ENCODE measurements at places on chromosomes 2 and 18.

GRCh38 chr2:199979832-199980628, 24.6 kb downstream of the MAIP1 start:
- DNase-seq, result peak; percentile 89

GRCh38 chr2:152167065-152167464, 8.5 kb downstream of the STAM2 start:
- DNase-seq, result no peak

DNA sequence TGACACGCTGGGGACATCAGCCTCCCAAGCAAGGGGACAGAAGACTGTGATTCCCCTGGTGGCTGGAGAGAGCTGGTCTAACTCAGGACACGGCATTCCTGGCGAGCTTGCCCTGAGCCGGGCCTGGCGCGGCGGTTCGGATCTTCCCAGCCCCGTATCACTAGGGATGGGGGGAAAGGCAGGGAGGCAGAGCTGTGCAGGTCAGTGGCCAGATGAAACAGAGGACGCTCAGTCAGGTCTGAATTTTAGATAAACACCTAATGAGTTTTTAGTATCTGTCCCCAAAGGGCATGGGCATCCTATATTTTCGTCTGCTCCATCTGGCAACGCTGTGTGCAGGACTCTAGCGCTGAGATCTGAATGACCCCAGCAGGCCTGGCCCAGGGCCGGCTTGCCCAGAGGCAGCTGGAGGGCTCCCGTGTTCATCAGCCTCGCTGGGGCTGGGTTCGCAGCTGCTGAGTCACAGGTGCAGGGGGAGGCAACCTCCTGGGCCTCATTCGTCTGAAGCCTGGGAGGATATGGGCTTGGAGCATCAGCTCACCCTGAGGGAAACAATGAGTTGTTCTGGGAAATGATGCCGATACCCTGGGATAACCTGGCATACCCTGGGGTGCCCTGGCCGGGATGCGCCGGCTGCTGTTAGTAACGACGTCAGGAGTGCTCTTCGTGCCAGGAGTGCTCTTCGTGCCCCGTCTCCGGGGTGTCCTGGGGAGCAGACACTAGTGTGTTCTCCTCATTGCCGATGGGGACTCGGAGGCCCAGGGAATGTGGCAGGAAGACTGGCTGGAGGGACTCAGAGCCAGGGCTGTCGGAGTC, 48.1 kb upstream of the HPCAL1 start:
- DNase-seq, result no peak

GRCh38 chr2:15732341-15733077, 140.8 kb downstream of the DDX1 start:
- no peak for DNase-seq

- DNase-seq, result no peak
These were observed 216.1 kb upstream of the THUMPD2 start for GRCh38 chr2:39995005-39995737.

- peak; percentile 48 for DNase-seq
These were observed 1.5 kb upstream of the VSNL1 start for GRCh38 chr2:17538844-17539554.

- no peak for DNase-seq
These were observed 322.6 kb downstream of the AFF3 start for GRCh38 chr2:99819766-99820165.

DNA sequence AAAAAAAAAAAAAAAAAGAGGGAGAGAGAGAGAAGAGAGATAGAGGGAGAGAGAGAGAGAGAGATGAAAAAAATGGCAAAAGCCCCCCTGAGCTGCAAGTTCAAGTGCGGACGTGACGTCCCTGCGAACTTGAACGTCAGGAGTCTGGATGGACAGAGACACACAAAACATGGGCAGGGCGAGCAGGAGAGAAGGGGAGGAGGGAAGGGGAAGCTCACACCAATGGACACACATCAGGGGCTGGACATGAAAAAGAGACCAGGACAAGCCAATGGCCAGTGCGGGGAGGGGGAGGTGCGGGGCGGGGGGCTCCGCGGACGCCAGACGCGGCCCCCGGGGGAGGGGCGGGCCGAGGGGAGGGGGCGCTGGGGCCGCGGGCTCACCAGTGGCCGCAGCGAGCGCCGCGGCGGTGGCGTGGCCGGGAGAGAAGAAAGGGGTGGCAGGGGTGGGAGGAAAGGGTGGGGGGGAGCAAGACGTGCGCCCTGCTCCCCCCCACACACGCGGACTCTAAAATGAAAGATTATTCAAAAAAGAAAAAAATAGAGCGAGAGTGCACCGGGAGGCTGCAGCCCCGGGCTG, at the start of gene BCL11A:
Gene BCL11A, minus strand, starts transcription at position 160 of the 579 bp plus-strand sequence. CDS start 384 bp downstream, outside the sequence.
- peak; percentile 57 for DNase-seq

GRCh38 chr2:54899576-54900200, 150.6 kb downstream of the RTN4 start:
- DNase-seq, result peak; percentile 79

- DNase-seq, result no peak
These were observed 15.7 kb downstream of the CCBE1 start for GRCh38 chr18:59681521-59682004.

DNA sequence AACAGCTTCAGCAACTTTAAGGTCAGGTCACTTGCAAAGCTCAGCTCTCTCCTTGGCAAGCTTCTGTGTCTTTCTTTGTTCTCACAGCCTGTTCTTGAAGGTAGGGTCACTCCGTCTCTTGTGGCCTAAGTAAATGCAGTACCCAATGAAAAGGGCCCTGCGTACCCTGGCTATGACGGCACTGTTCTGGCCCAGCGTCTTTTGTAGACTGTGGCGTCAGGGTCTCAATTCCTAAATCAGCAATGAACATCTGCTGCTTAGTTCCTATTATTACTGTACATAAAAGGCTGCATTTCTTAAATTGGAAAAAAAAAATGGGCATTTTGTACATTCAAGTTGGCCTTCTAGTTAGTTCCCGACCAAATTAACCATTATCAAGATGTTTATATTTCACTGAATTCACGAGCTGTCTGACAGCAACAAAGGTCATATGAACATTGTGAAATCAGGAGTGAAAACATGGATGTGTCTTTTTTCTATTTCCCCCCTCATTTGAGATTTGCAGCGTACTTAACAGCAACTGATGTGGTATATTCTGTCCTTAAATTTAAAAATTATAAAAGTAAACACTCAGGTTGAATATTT, 17.0 kb upstream of the MTCL1 start:
- DNase-seq, result no peak

DNA sequence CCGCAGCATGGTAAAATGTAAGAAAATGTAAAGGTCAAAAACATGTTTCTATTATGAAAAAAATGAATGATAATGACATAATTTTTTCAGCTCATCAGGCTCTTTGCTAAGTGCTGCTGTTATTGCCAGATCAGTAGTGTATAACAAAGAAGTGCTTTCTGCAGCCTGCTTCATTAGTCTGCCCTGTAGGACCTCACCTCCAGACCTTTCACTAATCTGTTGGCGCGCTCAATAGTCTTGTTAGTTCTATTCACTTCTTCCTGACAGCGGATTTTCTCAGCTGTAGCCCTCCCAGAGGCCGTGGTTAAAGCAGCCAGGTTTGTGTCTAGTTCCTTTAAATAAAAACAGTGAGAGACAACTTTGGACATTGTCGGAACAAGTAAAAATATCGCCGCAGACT, 97.7 kb downstream of the CDCA7 start:
- no peak for DNase-seq

DNA sequence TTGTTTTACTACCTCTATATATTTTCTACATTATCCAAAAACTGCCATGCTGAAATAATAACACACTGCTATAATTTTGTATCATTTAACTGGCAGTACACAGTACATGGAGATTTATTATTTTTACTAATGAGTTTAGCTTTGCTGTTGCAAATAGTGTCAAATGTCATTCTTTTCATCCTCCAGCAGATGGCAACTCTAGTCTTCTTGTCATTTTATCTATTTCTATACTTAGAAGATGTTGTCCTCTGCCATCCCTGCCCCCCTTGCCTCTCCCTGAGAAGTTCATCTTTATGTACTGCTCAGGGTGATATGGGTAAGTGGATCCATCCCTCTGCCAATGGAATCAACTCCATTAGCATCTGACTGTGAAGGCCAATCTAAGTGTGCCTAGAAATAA, 21.7 kb upstream of the LRRTM1 start:
- peak; percentile 44 for DNase-seq

GRCh38 chr2:169759987-169760386, 26.4 kb downstream of the KLHL23 start:
- DNase-seq, result no peak

GRCh38 chr2:222942977-222943376, 82.1 kb downstream of the ACSL3 start:
- DNase-seq, result no peak

Data from fibroblast of the aortic adventitia (primary cell).